ENCODE measurements at places on chromosomes 7 and 10.

- DNase-seq: no peak
Measured at GRCh38 chr10:132137111-132138072, 49.4 kb upstream of the DPYSL4 start.

DNA sequence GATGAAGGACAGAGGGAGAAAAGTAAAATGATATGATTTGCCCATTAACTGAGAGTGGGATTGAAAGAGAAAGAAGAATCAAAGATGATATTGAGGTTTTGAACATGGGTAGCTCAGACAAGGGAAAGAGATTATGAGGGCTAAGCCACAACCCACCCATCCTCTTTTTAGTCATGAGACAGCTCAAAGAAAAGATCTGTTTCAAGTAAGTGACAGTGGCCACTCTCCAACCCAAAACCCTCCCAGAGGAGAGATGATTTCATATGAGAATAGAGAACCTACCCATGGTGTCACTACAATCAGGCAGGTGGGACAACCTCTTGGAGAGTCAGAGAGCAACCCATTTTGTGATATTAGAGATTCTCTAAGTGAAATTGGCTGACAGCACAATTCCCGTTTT lies 32.2 kb downstream of the PLXNA4 start:
- no peak for DNase-seq

DNA sequence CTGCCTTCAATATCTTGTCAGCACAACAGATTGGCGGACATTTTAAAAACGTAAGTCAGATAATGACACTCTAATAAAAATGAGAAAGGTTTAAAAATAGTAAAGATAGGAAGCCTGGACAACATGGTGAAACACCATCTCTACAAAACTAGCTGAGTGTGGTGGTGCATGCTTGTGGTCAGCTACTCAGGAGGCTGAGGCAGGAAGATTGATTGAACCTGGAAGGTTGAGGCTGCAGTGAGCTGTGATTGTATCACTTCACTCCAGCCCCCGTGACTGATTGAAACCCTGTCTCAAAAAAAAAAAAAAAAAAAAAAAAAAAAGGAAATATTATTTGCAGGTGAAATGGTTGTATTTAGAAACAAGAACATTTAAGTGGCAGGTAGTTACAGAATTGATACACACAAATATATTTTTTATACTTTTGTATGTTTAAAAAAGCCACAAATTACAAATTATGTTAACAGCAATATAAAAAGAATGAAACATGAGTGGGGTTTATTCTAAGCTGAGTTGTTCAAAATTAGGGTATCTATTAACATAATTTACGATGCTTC lies 141.9 kb downstream of the ADK start:
- DNase-seq: no peak

- DNase-seq: no peak
Measured at GRCh38 chr10:57627642-57628178, 640.0 kb downstream of the IPMK start.

- no peak for DNase-seq
Measured at GRCh38 chr7:95279417-95279816, 44.9 kb downstream of the PON1 start.

DNA sequence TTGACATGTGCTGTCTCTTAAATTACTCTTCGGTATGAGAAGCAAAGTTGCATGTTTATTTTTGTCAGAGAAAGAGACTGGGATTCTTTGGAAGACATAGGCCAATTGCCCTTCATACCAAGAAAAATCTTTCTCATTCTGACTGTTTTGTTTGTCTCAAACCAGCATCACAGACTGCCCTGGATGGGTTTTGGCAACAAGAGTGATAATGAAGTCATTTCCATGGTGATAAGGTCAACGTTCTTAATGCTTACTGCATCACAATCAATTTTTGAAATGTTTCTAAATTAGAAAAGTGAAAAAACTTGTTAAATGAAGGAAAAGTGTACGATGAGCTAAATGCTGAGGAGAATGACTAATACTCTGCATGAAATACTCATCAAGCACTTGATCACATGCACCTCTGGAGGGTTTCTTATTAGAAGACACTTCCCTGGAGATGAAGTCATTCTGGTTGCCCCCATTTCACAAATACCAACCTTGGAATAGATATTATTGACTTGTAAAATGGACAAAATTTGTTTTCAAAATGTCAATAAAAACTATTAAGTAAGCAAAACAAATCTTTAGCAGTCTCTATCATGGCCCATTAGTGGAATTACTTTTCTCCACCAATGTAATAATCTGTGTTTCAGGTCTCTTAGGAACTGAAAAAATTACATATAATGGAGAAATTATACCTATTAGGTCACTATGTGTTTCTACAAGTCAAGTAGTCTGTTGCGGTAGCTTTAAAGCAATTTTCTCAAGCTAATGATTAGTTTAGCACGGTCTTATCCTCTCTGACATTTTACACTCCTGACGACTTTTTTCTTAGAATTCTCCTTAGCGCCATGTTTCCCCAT lies 19.9 kb upstream of the SEC61G start:
- no peak for DNase-seq

- DNase-seq: no peak
Measured at GRCh38 chr7:19351341-19352304, 206.4 kb upstream of the FERD3L start.

GRCh38 chr7:84700563-84701370 lies 486.1 kb downstream of the SEMA3D start:
- DNase-seq: no peak

DNA sequence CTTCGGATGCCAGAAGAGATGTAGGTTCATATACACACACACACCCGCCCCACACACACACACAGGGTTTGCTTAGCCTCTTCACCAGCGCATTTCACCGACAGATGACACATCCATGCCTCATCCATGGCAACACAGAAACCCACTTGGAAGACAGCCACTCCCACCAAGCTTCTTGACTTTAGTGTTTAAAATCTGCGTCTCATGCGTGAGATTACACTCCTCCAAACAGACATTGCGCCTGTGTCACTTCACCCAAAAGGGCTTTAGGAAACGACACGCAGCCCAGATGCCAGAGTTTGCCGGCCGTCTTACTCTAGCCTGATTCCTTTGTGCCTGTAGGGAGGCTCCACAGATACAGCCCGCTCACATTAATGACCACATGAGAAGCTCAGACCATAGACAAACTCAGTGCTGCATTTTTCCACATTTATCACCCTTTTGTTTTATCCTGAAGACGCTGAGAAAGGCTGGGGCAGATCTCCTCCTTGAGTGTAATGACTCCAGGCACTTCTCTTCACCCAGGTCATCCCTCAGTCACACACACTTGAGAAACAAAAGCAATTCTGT lies 73.8 kb downstream of the DIP2C start:
- no peak for DNase-seq

DNA sequence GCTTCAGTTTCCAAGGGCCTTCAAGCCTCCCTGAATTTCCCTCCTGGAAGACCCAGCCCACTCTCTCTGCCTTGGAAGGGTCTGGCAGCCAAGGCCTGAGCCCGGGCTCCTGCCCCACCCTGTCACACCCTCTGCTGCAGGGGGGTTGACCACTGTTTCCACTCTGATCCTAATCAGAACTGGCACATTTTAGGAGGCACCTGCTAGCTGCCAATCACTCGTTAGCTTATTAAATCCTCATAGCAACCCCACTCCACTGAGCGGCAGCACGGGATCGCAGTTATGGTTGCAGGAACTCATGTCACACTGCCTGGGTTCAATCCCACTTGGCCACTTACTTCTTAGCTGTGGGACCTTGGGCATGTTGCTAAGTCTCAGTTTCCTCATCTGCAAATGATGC lies 12.9 kb downstream of the HSPB1 start:
- no peak for DNase-seq

DNA sequence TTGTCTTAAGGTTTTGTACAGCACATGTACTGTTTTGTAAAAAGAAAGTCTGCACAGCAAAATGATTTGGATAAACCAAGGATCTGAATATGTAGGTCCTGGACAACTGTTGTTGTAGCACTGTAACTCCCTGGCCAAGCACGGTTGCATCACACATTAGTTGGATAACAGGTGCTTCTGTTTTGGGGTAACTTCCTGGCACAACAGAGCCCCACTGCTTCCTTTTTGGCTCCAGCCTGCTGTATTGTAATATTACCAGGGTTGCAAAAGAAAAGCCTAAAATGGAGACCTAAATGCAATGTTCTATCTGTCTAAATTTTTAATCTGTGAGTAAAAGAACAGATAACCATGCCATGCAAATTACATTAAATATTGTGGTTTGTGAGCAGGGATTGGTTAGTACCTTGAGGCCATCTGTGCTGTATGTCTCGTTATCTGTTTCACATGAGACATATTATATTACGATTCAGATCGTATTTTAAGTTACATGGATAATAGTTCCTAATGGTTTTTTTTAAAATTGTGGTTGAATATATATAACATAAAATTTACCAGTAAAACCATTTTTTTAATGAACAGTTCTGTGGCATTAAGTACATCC lies 27.5 kb upstream of the WAC start:
- no peak for DNase-seq

DNA sequence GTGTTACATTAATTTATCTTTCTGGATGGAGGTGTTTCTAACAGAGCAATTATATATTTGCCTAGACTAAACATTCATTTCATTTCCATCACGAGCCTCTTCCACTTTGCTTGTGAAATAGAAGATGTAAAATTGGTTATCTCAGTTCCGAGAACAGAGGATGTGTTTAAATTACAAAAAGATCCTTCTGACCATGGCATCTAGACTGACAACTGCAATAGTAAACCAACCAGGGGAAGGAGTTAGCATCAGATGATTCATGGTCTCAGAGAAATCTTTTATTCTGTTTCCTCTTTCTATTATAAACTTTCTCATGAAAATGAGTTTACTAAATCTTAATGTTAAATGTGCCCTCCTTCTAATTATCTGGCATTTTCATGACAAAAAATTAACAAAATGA lies 149.8 kb upstream of the WDR11 start:
- DNase-seq: no peak

DNA sequence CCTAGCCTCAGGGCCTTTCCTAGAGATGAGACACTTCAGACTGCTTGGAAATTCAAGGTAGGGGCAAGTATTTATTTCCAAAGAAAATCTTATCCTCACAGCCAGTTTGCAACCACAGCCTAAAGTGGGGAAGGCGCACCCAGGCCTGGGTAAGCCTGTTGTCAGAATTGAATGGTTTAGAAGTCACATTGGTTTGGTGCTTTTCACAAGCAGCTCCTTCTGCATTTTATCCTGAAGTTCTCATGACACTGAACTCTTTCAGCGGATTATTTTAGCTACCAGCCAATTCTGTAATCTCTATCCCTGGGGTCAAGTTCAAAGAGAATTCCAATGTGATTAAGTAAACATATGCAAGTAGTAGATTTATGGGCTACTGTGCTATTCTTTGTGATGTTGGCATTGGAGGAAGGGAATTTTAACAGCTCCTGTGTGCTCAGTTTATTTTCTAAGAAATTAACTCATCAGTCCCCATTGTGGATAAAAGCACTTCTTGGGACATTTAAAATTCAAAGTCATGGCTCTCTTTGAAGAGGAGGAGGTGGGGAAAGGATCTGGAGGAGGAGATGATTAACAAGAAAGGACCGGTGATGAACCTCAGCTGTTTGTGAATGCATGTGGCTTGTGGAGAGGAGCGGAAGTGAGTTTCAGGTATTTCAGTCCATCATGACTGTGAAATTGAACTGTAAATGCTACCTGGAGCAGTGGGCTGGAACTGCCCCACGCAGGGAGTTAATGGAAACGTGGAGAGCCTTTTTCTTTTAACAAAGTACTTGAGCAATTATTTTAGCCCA lies 90.2 kb upstream of the CACUL1 start:
- no peak for DNase-seq

- no peak for DNase-seq
Measured at GRCh38 chr10:103897241-103897774, 20.7 kb downstream of the STN1 start.

DNA sequence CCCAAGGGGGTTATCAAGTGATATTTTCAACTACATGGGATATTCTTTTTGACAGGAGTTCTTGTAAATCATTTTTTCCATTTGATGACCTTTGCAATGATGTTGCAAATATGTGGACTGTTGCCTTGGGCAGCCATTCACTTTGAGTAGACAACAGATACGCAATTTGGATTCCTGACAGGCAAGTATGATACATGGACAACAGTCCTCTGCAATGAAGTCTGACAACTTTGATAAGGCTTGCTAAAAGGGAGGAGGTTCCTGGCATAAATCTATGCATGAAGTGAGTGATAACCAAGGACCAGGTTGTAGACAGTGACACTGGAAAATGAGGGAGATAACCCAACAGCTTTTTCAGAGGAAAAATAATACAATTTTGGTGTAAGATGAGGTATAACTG lies 17.7 kb downstream of the LRRD1 start:
- DNase-seq: no peak

GRCh38 chr7:141452911-141453310 lies 98.3 kb upstream of the AGK start:
- peak; percentile 31 for DNase-seq

DNA sequence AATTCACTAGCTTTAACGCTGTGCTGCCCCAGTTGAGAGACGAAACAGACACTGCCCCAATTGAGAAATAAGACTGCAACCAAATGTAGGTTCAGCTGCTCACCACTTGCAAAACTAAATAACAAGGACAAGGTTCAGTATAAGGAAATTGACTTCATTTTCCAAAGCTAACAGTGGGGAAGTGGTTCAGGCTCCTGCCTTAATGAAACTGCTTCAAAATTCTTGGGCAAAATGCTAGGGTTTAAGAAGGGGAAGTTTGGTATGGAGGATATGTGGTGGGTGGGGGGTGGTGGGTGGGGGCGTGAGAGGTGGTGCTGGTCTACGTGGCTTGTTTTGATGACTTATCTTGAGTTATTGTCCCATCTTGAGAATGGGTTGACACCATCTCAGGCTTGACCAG lies 21.8 kb downstream of the MRPL32 start:
- no peak for DNase-seq

DNA sequence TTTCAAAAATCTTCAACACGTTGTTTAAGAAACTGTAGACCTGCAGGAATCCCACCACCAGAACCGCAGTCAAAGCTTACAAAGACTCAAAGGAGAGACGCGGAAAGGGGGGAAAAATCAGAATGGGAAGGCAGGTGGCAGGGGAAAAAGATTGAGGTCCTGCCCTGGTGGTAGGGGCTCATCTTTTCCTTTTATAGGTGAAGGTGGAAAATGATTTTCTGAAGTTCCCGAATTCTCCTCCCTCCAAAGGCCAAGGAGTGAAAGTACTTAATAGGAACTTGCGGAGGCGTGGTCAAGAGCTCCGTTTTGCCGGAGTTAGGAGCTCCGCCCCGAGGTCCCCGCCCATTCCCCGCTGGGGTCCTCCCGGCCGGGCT lies 724 bp downstream of the BBIP1 start:
- DNase-seq: peak; percentile 93

GRCh38 chr7:144384071-144384470 lies 19.4 kb downstream of the NOBOX start:
- no peak for DNase-seq

DNA sequence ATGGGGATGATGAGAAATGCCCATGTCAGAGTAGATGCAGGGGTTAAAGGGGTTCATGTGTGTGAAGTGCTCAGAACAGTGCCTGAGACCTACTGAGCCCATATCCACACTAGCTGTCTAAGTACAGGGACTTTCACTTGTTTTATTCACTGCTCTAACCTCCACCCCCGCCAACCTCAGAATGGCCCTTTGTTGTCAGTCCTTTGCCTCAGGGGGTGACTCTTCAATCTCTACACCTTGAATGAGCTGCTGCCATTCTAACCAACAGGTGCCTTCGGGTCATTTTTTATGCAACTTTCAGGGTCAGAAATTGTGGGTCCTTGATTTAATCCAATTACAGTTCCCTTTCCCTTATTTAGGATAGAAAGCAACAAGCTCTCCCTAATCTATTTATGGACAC lies 26.2 kb downstream of the VSTM4 start:
- DNase-seq: no peak

All from stimulated activated CD8-positive, alpha-beta memory T cell treated with anti-CD3 and anti-CD28 coated beads, Interleukin-4, amount 100 ng/mL, for 48 hours (primary cell).